ENCODE measurements at places on chromosomes 2 and 18. TPM values are rescaled to one million over a fixed set of nuclear protein-coding genes. Genes with fewer than 3 reads are reported as not detected.

MRPL30 gene
- total RNA-seq, result 33.8 TPM

FAP gene
- total RNA-seq, result 3.0 TPM

RTTN gene
- total RNA-seq, result 15.7 TPM

GRCh38 chr2:8278709-8279354 is 403.0 kb upstream of the ID2 start:
- DNase-seq, result no peak

DNA sequence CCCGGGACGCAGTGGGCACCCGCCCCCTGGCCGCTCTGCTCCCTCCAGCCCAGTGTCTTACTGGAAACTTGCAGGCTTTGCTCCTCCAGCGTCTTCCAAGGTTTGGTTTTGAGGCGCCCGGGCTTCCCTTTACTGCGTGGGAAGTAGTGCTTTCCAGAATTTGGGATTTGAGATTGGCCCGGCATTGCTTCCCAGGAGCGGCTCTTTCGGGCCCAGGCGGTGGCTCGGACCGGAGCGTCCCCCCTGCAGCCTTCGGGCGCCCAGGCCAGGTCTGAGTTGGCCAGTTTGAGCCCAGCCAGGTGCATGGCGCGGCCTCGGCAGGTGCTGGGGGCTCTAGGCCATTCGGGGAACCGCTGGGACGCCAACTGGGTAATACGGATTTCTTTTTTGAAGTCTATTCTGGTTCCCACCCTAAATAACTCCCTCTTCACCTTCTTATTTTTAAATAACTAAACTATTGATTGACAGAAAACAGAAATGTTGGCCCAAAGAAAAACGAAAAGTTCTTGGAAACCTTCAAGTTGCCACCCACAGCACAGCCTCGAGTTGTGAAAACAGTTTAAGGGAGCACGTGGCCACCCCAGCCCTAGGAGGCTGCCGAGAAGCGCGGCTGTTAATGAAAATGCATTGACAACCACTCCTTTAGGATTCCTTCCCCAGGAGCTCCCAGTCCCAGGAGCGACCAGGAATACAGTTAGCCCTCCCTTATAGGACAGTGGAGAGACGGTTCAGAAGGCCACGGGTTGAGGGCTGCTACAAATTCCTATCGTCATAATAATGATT is 766 bp downstream of the SNTG2 start:
- no peak for DNase-seq

DNA sequence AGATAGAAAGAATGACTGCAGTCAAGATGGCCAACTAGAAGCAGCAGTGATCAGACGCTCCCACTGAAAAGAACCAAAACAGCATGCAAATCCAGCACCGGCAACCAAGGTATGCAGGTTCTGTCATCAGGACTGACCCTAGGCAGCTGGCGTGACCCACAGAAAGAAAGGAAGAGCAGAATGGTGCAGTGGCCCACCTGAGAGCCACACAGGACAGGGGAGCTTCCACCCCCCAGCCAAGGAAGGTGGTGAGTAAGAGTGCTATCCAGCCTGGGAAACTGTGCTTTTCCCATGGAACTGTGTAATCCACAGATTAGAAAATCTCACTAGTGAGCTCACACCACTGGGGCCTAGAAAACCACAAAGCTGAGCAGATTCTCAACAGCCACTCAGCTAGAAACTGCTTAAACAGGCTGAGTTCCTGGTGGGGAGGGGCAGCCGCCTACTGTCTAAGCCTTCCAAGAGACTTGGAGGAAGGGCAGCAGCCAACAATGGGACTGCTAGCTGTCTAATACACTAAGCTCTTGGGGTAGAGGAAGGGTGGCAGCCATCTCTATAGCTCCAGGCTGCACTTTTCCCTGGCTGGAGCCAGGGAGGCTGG is 127.9 kb downstream of the EVA1A start:
- DNase-seq, result no peak

DNA sequence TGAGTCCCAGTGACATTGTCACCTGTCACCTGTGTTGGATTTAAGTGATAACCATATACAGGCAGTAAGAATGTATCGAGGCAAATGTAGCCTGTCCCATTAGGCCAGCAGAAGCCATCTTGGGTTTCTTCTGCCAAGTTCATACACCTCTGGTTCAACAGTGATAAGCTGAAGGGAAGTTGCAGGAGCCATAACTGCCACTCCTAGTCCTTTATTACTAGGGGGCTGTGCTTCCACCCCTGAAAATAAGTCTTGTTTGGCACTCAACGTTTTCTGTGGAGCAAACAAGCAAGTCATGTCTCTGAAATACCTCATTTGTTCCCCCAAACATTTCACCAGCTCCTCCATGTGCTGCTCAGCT is 58.1 kb upstream of the ALPP start:
- DNase-seq, result no peak

DNA sequence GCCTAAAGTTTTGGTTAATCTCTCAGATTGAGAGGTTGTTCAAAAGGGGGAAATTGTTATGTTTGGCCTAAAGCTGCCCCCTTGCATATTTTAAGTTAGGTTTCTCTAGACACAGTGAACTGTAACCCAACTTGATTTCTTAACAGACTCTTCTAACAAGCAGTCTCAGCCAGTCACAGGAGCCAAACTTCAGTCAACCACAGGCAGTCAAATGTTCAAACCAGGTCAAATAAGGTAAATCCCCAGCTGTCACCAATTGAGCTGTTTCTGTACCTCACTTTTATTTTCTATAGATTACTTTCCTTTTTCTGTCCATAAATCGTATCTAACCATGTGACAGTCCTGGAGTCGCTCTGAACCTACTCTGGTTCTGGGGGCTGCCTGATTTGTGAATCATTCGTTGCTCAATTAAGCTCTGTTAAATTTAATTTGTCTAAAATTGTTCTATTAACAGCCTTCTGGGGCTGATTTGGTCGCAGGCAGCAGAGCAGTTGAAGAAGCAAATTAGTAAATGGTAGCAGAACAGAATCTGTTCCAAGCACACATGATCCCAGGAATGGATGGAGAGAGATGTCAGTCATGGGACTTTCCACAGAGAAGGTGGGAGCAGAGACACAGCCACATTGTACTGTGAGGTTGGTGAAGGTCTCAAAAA is 16.4 kb upstream of the NFU1 start:
- no peak for DNase-seq

DNA sequence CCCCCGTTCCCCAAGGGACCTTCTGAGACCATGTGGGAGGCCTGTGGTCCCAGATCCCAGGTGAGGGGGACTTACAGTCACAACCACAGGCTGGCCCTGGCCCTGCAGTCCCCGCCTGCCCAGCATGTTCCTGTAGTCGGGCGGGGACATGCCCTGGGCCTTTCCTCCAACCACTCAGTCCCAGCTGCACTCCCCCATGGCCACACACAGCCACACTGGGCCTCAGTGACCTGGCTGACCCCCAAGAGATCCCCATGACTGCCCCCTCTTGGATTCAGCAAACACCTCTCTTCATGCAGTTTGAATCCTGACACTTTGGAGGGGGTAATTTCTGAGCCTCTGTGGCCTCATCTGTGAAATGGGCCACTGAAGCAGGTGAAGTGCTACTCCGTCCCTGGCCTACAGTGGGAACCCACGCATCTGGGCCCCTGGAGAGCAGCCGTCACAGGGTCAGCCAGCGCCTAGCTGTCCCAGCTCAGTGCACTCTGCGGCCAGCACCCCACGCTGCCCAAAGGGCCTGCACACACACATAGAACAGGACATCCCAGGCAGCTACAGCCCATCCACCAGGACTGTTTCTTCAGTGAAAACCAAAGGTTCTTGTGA is 12.7 kb upstream of the ARHGEF4 start:
- no peak for DNase-seq

DNA sequence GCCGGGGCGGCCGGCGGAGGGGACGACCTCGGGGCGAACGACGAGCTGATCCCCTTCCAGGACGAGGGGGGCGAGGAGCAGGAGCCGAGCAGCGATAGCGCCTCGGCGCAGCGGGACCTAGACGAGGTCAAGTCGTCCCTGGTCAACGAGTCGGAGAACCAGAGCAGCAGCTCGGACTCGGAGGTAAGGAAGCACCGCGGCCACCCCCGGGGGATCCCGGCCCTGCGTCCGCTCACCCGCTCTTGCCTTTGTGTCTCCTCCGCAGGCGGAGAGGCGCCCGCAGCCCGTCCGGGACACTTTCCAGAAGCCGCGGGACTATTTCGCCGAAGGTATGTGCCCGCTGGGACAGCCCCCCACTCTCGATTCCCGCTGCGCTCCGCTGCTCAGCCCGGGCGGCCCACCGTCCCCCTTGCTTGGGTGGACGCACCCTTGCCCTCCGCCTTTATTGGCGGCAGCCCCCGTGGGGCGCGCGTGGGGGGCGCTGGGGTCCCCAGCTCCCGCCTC is 611 bp downstream of the TCF7L1 start:
- peak; percentile 48 for DNase-seq

GRCh38 chr18:50654211-50654610 is 94.3 kb downstream of the MAPK4 start:
- DNase-seq, result no peak

- DNase-seq, result no peak
Observed at GRCh38 chr2:44650796-44651195, 289.0 kb downstream of the CAMKMT start.

- DNase-seq, result no peak
Observed at GRCh38 chr18:70296781-70297180, 7.9 kb downstream of the SOCS6 start.

DNA sequence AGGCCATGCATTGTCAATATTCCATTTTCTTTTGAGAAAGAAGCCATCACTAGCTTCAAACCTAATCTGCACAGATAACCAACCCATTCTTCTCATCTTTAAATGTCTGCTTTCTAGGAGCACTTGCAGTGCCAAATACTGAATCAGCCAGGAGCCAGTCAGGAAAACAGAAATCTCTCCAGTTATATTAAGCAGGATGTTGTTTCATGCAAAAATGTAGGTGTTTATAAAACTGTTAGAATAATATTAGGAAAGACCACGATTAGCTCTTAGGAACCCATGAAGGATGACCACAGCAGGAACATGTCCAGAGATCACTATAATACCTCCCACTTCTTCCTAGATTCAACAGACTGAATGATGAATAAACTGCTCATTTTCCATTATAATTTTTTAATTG is 86.0 kb downstream of the TTC32 start:
- DNase-seq, result no peak

GRCh38 chr2:80546766-80547165 is 242.2 kb upstream of the LRRTM1 start:
- no peak for DNase-seq

Measured in ureter (tissue), 1 donor.